GM04503 (cell line): ENCODE measurements at places on chromosomes 4 and X.

DNA sequence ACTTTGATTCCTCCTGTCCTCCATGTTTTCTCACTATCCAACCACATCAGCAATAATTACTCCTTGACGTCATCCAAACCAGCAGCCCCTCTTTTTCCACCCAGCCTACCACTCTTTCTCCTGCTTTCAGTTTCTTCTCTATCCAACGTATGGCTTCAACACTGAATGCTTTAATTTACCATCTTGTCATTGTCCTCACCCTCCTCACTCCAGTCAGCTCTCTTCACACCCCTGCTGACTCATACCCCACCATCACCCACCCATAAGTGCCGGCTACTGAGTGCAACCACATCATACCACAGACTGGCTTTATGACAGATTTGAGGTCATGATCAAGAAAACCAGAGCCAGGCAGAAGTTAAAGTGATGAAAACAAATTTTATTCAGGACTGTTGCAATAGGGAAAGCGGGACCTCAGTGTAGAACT, 9.8 kb upstream of the ANXA5 start:
- peak; percentile 77 for DNase-seq

- no peak for DNase-seq
Measured at GRCh38 chr4:46837639-46838038, 71.4 kb downstream of the COX7B2 start.

- no peak for DNase-seq
Measured at GRCh38 chrX:128769495-128769894, 717.3 kb upstream of the ACTRT1 start.

DNA sequence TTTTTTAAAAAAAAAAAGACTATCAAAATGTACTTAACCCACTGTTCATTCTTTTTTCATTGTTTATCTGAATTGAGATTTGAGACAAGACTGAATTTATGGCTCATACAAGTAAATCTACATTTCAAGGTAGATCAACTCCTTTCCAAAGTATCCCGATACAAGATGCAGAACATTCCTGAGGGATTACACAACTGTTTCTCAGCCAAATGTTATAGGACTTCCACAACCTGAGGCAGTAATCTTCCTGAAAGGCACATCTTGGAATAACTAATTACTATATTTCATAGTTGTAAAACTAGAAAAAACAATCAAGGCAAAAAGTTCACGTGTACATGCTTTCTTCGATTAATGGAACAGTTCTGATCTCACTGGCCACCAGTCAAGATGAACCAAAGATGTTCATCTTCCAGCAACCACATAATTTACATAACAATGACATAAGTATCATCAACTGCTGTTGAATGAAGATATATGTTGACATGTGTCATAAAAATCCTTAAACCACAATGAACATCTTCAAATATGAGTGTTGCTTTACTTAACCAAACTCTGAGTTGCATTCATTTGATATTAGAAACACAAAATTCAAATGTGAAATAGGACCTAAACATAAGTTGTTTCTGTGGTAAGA, 225.2 kb upstream of the DKK2 start:
- no peak for DNase-seq

GRCh38 chr4:99821918-99822503, 5.4 kb downstream of the DAPP1 start:
- DNase-seq: no peak

GRCh38 chrX:132489578-132490419, 961 bp upstream of the MBNL3 start:
- DNase-seq: no peak

DNA sequence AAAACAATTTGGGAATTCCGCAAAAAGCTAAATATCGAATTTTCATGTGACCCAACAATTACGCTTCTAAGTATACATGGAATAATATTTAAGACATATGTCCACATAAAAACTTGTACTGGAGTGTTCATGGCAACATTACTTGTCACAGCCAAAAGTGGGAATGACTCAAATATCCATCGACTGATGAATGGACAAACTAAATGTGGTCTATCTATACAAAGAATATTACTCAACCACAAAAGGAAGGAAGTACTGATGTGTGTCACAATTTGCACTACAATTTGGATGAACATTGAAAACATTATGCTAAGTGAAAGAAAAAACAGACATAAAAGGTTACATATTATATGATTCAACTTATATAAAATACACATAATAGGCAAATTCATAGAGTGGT, 71.9 kb downstream of the AFF2 start:
- DNase-seq: no peak

DNA sequence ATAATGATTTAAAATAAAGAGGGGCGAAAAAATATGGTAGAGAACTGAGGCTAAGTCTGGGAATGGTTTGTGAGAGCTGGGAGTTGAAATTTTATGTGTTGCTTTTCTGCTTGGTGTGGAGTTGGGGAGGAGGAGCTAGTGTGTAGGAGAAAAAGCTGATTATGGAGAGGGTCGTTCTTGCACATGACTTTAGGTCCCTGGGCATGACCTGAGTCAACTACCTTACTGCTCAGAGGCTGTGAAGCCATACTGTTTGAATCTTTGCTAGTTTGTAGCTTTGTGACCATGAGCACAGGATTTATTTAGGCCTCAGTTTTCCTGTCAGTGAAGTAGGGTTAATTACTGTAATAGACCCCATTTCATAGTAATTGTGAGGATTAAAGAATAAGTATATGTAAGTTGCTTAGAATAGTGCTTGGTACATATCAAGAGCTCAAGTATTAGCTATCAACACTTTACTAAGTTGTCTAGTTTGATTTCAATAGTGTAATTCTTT, 78.6 kb downstream of the KDM6A start:
- no peak for DNase-seq

GRCh38 chr4:106809076-106809475, 227.0 kb downstream of the DKK2 start:
- no peak for DNase-seq

DNA sequence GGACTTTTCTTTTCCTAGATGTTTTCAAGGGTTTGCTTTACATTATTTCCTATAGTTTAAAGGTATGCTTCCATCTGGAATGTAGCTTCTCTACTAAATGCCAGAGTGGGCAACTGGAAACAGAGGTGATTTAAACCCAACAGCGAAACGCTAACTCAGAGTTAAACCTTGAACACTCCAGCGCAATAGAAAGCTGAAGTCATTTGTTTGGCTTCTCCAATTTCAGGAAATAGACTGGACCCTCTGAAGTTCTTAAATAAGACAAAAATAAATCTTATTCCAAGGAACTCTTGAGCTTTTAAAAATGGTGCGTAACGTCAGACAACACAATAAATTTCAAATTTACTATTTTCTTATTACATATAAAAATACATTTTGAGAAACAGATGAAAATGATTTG, 1560.0 kb upstream of the TENM3 start:
- DNase-seq: no peak

GRCh38 chr4:76950956-76951671, 1.6 kb downstream of the SEPTIN11 start:
- no peak for DNase-seq

- DNase-seq: no peak
Measured at GRCh38 chrX:24702362-24703184, 8.9 kb downstream of the POLA1 start.

DNA sequence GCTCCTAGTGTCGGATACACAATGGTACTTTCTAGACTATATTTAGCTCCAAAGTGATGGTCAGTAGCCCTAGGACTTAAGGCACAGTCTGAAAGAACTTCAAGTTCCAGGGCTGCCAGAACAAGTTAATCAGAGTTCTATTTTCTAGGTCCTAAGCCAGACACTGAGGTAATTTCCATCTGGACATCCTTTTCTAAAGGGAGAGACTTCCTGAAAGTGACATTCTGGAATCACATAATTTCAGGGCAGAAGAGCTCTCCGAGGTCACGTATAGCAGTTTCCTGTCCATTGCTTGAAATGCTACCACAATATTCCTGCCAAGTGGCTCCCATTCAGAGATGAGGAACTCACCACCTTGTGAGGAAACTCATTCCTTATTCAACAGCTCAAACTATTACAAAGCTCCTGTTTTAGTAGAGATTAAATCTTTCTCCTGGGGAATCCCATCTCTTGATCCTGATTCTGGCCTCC, 117.9 kb downstream of the COL25A1 start:
- DNase-seq: no peak

DNA sequence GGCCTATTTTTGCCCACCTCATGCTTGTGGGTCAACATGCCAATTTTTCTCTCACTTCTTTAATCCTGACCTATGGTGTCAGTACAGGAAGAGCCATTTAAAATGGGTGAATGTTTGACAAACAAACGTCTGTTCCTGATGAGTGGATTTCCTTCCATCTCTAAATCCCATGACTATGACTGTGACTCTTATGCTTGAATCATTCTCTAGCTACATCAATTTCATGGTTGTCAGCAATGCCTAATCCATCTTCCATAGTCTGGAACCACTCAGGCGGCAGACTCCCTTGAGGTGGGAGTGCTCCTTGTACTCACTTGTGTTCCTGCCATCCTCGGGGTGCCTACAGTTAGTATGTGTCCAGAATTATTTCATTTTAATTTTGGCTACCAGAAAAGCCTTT, 194.9 kb upstream of the RPS6KA3 start:
- DNase-seq: peak; percentile 34

DNA sequence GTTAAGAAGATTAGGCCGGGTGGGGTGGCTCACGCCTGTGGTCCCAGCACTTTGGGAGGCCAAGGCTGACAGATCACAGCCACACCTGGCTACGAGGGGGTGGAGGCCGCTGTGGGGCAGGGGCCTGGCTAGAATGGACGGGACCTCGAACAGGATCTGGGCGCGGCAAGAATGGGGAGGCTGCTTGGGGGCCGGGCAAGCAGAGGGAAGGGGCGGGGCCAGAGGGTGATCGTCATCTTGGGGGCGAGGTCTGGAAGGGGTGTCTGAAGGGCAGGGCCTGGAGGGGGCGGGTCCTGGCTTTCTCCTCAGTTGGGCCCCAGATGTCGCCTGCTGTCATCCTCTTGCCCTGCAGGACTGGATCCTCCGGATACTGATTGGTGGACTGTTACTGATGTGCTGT, 57.3 kb upstream of the ENPEP start:
- DNase-seq: no peak

DNA sequence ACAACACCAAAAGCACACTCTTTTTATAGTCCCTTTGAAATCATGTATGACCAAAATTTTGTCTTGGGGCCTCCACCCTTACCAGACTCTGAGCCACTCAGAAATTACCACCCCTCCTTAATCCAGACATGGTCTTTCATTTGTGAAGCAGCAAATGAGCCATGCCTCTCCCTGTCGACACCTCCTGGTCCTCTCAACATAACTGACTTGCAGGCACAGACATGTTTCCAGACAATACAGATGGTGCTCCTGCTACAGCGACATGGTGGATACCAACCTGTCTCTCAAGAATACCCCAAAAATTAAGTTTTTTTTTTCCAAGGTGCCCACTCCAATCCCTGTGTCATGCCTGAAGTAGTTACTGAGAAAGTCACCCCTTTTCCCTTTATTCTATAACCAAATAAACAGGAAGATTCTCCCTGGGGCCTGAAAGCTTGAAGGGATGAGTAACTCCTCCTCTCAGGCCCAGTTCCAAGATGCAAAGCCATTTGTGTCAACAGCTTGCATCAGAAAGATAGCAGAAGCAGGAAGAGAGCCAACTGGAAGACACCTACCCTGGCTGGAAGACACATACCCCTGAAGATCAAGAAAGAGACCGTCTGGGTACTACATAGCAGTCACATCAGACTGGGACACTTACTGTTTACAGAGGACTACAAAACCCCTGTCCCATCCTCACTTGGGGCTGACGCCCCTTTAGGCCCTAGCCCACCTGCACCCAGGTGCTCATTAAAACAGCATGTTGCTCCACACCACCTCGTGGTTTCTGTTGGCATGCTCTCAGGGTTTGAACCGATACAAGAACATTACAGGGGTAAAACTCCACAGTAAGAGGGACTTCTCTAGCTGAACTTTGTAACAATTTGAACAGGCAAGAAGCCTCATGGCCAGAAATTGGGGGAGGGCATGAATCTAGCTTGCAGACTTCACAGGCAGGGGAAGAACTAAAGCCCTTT, 5.5 kb upstream of the UGT2B17 start:
- no peak for DNase-seq

GRCh38 chr4:1985294-1985693, 23.5 kb downstream of the NELFA start:
- no peak for DNase-seq

GRCh38 chr4:25913056-25913850, 767 bp upstream of the SMIM20 start:
- no peak for DNase-seq

- DNase-seq: no peak
Measured at GRCh38 chr4:22315628-22316027, 200.2 kb downstream of the ADGRA3 start.

GRCh38 chr4:75634951-75635350, 4.6 kb upstream of the CDKL2 start:
- DNase-seq: no peak

GRCh38 chr4:101593666-101594065, 196.9 kb upstream of the BANK1 start:
- DNase-seq: no peak

- no peak for DNase-seq
Measured at GRCh38 chr4:6716018-6716911, at the start of gene BLOC1S4. BLOC1S4 (plus strand) TSS chr4:6716174; CDS start chr4:6716210, 36 bp downstream.

- DNase-seq: no peak
Measured at GRCh38 chr4:86892636-86892960, 376 bp upstream of the C4orf36 start.

GRCh38 chr4:74218201-74218600, 60.3 kb downstream of the MTHFD2L start:
- DNase-seq: no peak

GRCh38 chrX:69305333-69306062, 140.2 kb upstream of the PJA1 start:
- no peak for DNase-seq

DNA sequence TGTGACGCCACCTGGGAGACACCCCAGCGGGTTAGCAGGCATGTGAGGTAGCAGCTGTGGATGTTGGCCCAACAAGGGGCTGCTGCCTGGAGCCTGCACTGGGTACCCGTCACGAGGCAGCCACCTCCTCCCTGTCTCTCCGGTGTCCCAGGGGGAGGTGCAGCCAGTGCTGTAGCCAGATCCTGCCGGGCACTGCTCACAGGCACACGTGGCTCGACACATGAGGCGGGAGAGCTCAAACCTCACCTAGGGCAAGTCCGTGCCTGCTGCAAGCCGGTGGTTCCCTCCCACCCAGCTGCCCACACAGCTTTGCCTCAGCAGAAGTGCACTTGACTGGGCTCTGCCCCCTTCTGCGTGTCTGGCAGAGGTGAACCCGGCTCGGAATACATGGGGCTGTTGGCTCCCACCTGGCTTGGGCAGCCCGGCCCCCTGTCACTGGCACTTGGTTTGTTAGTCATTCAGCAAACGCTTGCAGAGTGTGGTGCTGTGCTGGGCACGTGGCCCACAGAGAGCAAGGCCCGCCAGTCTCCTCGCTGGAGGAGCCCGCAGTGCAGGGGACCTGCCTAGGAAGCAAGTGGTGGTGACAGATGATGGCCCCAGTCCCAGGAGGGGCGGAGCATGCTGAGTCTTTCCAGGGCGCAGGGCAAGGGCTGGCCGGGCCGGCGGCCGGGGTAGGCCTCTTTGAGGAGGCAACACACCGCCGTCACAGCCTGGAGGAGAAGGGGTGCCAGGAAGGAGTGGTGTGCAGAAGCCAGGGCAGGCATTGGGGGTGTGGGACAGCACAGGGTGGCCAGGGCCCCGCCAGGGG, 10.1 kb upstream of the SH3TC1 start:
- DNase-seq: no peak

- no peak for DNase-seq
Measured at GRCh38 chrX:86507331-86507730, 359.1 kb downstream of the DACH2 start.
